HS-5 (cell line): ENCODE measurements at places on chromosomes 5 and 9.

- no peak for DNase-seq
These were observed 24.0 kb upstream of the SRFBP1 start for GRCh38 chr5:121937762-121938161.

DNA sequence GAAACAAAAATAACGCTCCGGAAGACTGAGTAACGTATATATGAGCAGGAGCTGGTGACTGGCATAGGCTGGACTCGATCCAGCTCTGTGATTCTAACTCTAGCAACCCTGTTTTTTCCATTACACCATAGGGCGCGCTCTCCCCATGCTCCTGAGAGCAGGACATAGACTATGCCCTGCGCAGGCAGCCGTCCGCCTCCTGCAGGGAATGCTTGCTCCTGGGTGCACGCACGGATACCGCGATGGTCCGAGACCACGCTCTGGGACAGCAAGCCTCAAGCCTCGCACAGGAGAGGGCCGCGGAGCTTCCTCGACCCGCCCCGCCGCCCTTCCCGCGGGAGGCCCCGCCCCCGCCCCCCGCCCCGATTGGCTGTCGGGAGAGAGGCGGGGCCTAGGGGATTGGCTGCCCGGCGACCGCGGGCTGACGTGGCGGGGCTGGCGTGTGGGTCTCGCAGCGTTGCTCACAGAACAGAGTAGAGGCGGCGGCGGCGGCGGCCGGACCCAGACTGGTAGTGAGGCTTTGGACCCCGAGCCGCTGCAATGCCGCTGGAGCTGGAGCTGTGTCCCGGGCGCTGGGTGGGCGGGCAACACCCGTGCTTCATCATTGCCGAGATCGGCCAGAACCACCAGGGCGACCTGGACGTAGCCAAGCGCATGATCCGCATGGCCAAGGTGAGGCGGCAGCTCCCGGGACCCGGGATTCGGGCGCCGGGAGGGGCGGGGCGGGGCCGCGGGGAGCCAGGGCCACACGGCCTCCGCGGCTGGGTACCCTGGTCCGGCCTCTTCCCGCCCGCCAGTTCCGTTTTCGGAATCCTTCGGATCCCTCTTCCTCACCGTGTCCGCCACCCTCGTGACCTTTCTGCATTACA is at the start of gene NANS:
NANS (plus strand) TSS at position 464 of the 869 bp plus-strand sequence; CDS start at position 541, 77 bp downstream.
- peak; percentile 80 for DNase-seq

- DNase-seq = no peak
These were observed 51.9 kb downstream of the ELL2 start for GRCh38 chr5:95909738-95910137.

DNA sequence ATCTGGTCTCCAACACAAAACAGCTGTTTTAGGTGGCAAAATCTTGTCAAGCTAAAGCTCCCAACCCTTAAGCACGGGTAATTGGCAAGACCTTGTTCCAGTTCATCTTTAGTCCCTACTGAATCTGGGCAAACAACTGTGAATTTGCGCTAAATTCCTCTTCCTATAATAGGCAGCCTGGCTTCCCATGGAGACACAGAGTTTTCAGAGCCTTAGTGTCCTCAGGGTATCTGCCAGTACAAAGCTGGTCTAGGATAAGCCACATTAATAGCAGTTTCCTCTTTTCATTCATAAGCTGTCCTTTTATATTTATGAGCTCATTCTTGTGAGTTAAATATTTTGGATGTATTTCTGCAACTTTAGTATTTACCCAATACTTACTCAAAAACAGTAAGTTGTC is 59.5 kb downstream of the FGF10 start:
- no peak for DNase-seq

DNA sequence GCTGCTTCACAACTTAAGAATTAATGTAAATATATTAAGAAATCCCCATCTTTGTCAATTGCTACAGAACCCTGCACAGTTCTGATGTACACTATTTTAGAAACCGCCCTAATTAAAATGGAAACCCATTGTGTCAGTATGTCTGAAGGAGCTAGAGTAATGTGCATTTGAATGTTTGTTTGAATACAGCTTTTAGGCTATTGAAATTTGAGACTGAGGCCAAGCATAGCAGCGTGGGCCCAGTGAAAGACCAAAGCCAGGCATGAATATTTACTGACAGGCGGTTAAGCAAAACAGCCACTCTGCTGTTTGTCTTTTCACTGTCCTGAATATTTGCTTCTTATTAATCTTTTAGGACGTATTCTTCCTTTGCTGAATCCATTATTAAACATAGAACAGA is 252.3 kb downstream of the IZUMO3 start:
- no peak for DNase-seq

DNA sequence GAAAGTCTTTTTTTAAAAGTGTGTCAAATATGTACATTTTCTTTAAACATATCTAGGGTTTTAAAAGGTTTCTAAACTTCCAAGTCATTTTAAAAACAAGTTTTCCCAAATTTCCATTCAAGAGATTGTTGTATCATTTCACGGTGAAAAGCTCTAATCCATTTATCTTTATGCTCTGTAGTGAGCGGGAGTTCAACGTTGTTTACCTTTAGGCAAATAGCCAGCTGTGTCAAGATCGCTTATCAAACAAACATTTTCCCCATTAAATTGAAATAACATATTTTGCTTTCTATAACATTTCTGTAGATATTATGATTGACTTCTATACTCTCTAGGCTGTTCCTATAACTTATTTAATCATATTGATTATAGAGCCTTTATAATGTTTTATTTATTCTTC is 75.1 kb downstream of the CTSL start:
- DNase-seq = no peak

GRCh38 chr5:123007754-123008153 is 28.8 kb downstream of the PPIC start:
- DNase-seq = no peak

- no peak for DNase-seq
These were observed 9.8 kb downstream of the FAT2 start for GRCh38 chr5:151581347-151581746.

DNA sequence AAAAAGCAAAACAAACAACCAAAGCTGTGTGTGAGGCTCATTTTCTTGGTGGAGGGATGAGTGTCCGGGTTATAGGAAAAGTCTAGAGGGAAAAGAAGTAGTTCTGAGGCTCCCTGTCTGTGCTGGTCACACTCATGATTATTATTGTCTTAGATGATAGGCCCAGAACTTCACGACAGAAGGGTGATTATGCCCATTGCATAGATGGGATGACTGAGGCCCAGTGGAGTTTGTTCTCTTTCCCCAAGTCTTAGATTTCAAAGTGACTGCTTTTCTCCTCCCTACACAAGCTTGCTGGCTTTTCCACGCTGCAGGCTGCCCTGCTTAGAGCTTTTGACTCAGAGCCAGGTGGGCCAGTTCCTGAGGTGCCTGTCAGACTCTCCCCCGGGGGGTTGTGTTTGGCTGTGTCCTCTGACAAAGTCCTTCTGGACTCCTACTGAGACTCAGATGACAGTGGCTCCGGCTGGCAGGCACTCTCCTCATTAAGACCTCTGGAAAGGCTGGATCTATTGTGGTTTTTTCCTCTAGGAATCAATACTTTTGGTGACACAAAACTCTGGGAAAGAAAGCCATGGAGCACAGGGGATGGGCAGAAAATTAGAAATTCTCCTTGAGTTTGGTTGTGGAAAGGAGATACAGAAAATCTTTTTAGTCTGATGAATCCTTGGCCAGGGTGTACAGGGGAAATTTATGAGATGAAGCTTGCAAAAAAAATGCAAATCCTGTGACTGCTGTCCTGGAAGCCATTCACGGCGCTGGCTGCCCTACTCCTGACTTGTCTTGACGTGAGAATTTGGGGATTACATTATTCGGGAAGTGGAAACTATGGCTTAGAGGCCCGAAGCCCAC is 120.9 kb downstream of the NSG2 start:
- no peak for DNase-seq

DNA sequence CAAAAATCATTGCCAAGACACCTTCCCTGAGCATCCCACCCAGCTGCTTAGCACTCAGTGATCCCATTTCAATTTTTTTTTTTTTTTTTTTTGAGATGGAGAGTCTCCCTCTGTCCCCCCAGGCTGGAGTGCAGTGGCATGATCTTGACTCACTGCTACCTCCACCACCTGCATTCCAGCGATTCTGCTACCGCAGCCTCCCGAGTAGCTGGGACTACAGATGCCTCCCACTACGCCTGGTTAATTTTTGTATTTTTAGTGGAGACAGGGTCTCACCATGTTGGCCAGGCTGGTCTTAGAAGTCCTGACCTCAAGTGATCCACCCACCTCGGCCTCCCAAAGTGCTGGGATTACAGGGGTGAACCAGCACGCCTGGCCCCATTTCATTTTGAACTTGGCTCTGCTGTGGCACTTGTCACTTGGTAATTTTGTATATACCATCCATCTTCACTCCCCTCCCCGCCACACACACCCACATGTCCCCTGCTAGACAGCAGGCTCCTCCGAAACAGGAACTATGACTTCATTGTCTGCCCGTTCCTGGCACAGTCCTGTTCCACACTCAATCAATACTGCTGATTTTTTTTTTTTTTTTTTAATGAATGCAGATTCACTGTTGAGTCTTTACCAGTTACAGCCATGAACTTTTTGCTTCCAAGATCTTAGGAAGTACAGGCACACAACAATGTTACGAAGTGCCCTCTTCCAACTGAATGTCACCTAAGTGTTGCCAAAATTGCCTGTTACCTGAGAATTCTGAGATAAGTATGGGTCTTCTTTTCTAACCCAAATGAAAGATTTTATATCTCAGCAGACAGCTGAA is 17.3 kb upstream of the ZBTB34 start:
- no peak for DNase-seq

DNA sequence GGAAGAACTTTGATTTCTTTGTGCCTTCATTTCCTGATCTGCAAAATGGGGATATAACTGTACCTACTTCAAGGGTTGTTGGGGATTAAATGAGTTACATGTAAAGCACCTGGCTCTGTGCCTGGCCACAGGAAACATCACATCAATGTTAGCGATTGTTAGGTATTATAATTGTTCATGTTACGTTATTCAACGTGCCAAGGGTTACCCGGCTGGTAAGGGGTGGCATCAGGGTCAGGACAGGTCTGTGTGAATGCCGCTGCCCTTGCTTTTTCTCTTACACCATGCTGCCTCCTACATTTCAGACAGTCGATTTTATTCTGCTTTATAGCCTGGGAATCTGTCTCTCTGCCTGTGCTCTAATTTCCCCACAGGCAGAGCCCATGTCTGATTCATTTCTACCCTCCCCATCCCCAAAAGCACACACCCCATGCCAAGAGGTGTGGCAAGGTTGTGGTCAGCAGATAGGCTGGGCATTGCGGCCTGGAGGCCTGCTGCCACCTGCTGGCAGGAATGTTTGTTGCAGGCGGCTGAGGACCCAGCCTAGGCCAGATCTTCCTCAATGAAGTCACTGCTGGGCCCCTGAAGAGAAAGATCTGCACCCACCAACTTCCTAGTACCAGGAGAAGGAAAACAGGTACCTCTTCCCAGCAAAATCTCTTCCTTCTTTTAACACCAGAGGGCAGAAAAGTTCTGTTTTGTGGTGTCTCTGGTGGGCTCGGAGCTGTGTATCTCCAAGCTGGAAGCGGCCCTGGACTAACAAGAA is 5.3 kb downstream of the ANKS6 start:
- peak; percentile 89 for DNase-seq

- peak; percentile 54 for DNase-seq
These were observed 18.9 kb downstream of the MARCHF11 start for GRCh38 chr5:16160706-16161105.

DNA sequence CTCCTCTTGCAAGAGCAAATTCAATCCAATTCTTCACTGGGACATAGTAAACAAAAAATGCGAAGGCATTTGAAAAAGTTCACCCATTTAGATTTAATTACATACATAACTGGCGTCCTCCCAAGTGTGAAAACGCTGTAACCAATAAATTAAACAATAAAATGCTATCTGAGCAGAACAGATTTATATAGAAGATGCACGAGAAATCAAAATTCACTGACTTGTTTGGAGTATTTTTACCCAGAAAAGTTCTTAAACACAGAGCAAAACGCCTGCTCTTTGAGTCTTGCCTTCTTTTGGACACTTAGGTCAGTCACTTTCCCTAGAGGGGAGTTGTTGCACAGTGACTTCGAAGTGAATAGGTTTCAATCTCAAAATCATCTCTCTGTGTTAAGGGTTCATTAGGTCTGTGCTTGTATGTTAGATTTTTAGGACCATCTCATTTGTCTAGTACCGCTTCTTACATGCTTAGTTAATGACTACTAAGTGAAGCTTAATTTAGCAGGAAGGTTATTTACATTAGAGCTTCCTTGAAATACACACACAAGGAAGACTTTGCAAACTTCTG is 1.9 kb downstream of the ALDH1A1 start:
- DNase-seq = no peak
